ENCODE measurements at places on chromosomes 7 and 10.

DNA sequence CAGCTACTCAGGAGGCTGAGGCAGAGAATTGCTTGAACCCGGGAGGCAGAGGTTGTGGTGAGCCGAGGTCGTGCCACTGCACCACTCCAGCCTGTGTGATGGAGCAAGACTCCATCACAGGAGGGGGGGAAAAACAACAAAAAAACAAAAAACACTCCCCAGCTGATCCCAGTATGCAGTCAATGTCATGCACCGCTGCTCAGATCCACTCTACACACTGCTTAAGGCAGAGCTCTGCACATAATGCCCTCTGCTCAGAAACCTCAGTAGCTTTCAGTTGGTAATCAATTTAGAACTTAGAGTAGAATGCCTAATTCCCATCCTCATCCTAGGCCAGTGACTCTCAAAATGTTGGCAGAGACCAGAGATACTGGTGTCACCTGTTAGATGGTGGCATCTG, 43.9 kb downstream of the PDSS1 start:
- H3K36me3 ChIP-seq = peaks cover 82% of the 10 kb centered on the region
- H3K27me3 ChIP-seq = no peaks in the 10 kb centered on the region
- no peak overlapping the region for H3K4me3 ChIP-seq
- peak overlapping the region; percentile 98 for H3K27ac ChIP-seq
- peaks cover 57% of the 10 kb centered on the region for H3K4me1 ChIP-seq

DNA sequence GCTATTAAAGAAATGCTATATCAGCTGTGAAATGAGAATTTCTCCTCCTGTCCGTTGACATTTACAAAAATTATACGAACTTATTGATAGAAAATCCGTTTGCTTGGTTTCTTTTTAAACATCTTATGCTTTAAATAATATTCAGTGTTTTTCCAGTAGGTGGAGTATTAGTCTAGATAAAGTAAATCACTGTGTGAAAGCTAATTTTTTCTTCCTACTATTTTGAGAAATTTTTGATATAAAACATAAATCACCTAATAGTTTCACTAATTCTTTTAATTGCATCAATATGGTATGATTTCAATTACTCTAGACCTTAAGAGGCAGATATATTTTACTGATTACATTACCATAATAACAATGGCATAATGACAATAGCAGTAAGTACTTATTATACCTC, 335.2 kb upstream of the C7orf33 start:
- H3K27ac ChIP-seq = no peak overlapping the region
- H3K27me3 ChIP-seq = no peaks in the 10 kb centered on the region
- no peaks in the 10 kb centered on the region for H3K4me1 ChIP-seq
- no peaks in the 10 kb centered on the region for H3K36me3 ChIP-seq

- H3K27ac ChIP-seq = no peak overlapping the region
- no peak overlapping the region for H3K4me3 ChIP-seq
- H3K27me3 ChIP-seq = peaks cover under 1% of the 10 kb centered on the region
- no peak for DNase-seq
- peaks cover 3% of the 10 kb centered on the region for H3K36me3 ChIP-seq
- peaks cover 3% of the 10 kb centered on the region for H3K4me1 ChIP-seq
Observed at GRCh38 chr10:93125966-93126365, 52.3 kb downstream of the CYP26A1 start.

DNA sequence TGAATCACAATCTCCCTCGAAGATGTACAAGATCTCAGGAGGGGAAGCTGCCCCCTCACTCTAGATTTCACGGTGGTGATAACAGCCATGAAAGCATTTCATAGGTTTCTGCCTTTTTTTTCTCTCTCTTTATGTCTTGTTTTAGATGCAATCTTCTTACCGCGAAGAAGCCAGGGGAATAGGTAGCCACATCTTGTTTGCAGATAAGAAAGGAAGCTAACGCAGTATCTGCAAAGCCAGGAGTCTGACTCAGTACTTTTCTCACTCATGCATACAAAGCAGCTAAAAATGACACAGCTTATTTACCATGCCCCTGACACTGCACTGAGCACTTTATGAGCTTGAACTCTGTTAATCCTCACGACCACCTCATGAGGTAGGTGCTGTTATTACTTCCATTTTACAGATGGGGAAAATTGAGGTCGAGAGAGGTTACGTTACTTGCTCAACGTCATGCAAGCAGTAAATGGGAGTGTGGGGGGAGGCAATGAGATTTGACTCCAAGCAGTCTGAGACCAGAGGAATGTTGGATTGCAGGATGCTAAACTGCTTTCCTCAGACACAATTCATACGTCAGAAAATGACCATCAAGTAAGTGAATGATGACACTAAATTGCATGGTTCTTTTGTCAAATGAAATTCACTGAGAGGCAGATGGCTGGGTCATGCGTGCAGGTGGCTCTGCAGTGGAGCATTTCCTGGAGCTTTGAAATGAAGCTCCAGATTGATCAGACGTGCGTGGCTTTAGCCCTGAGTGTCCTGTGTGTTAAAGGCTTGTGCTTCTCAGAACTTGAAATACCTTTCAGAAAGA, 3.3 kb downstream of the MAP3K8 start:
- H3K27me3 ChIP-seq = no peaks in the 10 kb centered on the region
- peak overlapping the region; percentile 94 for H3K4me3 ChIP-seq
- H3K36me3 ChIP-seq = peaks cover 46% of the 10 kb centered on the region
- H3K4me1 ChIP-seq = peaks cover 59% of the 10 kb centered on the region
- peak; percentile 84 for DNase-seq
- peak overlapping the region; percentile 82 for H3K27ac ChIP-seq

GRCh38 chr10:5814110-5815107, 1.2 kb upstream of the GDI2 start:
- no peak for DNase-seq
- H3K4me3 ChIP-seq = peak overlapping the region; percentile 93
- peaks cover 53% of the 10 kb centered on the region for H3K4me1 ChIP-seq
- H3K36me3 ChIP-seq = peaks cover 27% of the 10 kb centered on the region
- peak overlapping the region; percentile 95 for H3K27ac ChIP-seq
- H3K27me3 ChIP-seq = no peaks in the 10 kb centered on the region

- H3K27me3 ChIP-seq = peaks cover 4% of the 10 kb centered on the region
- H3K27ac ChIP-seq = no peak overlapping the region
- H3K36me3 ChIP-seq = peaks cover 20% of the 10 kb centered on the region
- no peaks in the 10 kb centered on the region for H3K4me1 ChIP-seq
Observed at GRCh38 chr10:133420028-133420427, 4.4 kb downstream of the SPRN start.

GRCh38 chr10:47276071-47276470, 23.9 kb upstream of the GDF10 start:
- peaks cover 4% of the 10 kb centered on the region for H3K27me3 ChIP-seq
- no peaks in the 10 kb centered on the region for H3K36me3 ChIP-seq
- H3K4me1 ChIP-seq = peaks cover 26% of the 10 kb centered on the region
- H3K27ac ChIP-seq = no peak overlapping the region

DNA sequence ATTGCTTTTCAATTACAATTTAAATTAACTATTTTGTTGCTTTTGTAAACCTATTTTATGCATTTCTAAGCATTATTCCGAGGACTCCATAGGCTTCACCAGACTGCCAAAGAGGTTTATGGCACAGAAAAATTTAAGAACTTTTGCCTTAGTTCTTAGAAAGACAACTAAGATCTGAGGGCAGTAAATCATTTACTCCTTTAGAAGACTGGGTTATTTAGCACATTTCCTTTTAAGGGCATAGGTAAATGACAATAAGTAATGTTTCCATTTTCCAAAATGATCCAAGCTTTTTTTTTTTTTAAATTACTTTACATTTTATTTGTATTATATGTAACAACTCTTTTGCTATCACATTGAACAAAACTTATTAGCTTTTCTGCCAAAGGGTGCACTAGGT, 15.0 kb upstream of the STEAP4 start:
- DNase-seq = no peak
- H3K36me3 ChIP-seq = no peaks in the 10 kb centered on the region

GRCh38 chr7:22189230-22189629, 167.7 kb downstream of the RAPGEF5 start:
- H3K4me1 ChIP-seq = no peaks in the 10 kb centered on the region
- H3K27ac ChIP-seq = no peak overlapping the region
- no peak overlapping the region for H3K4me3 ChIP-seq
- DNase-seq = no peak
- no peaks in the 10 kb centered on the region for H3K36me3 ChIP-seq
- peaks cover 16% of the 10 kb centered on the region for H3K27me3 ChIP-seq

DNA sequence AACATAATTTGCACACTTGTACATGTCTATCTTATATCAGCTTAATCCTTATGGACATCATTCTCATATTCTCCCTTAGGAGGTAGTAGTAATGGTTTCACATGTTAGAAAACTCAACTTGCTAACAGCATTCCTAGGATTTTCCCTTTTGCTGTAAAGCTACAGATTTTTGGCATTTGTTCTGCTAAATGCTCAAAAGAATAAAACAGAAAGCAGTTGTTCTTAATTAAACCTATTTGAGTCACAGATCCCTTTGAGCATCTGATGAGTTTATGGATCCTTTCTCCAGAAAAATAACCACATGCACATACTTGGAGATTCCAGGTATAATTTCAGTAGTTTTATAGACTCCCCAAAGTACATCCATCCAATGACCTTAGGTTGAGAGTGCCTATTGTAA, 122.9 kb upstream of the BET1 start:
- no peak overlapping the region for H3K4me3 ChIP-seq
- H3K27ac ChIP-seq = no peak overlapping the region
- DNase-seq = no peak
- H3K36me3 ChIP-seq = no peaks in the 10 kb centered on the region
- peaks cover 7% of the 10 kb centered on the region for H3K27me3 ChIP-seq

DNA sequence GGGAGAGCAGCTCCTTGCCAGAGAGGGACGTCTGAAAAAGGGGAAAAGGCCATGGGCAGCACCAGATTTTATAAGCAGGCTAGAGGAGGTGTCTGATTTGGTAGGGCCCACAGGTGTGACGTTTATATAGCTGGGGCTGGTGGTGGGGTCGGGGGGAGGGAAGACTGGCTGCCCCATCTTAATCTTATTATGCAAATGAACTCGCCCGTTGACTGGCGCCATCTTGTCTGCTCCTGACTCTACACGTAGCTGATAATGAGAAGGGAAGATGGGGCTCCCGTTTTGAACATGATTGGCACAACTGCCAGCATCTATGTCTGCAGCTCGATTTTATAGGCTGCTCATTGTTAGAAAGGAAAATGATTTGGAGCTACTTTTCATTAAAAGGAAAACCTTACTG, 28.6 kb upstream of the CADPS2 start:
- no peak for DNase-seq
- H3K4me3 ChIP-seq = no peak overlapping the region
- H3K27me3 ChIP-seq = no peaks in the 10 kb centered on the region
- H3K4me1 ChIP-seq = no peaks in the 10 kb centered on the region

- H3K4me1 ChIP-seq = no peaks in the 10 kb centered on the region
- no peak overlapping the region for H3K27ac ChIP-seq
Observed at GRCh38 chr7:46745707-46746090, 824.6 kb upstream of the IGFBP3 start.

DNA sequence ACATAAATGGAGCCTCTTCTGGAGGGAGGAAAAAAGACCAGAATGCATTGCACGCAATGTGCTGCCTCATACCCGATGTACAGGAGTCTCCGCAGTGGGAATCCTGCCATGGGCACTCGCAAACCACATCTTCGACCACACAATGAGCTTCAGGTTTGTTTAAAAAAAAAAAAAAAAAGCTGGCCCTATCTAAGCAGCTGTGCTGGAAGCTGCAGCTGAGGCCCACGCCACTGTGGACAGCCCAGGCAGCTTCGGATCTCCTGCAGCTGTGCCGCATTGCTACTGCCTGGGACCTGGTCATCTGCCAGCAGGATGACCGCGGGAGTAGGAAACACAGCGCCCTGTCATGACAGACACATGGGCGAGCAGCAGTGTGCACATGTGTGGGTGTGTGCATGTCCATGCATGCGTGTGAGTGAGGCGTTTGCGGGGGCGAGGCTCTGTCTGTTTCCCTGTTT, 26.0 kb downstream of the EN2 start:
- peaks cover 2% of the 10 kb centered on the region for H3K4me1 ChIP-seq
- no peak overlapping the region for H3K4me3 ChIP-seq
- no peaks in the 10 kb centered on the region for H3K36me3 ChIP-seq
- peaks cover 24% of the 10 kb centered on the region for H3K27me3 ChIP-seq
- H3K27ac ChIP-seq = no peak overlapping the region

- no peak overlapping the region for H3K27ac ChIP-seq
- H3K4me1 ChIP-seq = peaks cover 4% of the 10 kb centered on the region
- no peaks in the 10 kb centered on the region for H3K27me3 ChIP-seq
- peaks cover 37% of the 10 kb centered on the region for H3K36me3 ChIP-seq
- H3K4me3 ChIP-seq = no peak overlapping the region
Observed at GRCh38 chr7:6160191-6160623, 112.2 kb downstream of the CYTH3 start.

- DNase-seq = no peak
- no peak overlapping the region for H3K27ac ChIP-seq
- H3K4me3 ChIP-seq = no peak overlapping the region
- no peaks in the 10 kb centered on the region for H3K36me3 ChIP-seq
Observed at GRCh38 chr10:89692416-89692815, 9.0 kb upstream of the KIF20B start.

DNA sequence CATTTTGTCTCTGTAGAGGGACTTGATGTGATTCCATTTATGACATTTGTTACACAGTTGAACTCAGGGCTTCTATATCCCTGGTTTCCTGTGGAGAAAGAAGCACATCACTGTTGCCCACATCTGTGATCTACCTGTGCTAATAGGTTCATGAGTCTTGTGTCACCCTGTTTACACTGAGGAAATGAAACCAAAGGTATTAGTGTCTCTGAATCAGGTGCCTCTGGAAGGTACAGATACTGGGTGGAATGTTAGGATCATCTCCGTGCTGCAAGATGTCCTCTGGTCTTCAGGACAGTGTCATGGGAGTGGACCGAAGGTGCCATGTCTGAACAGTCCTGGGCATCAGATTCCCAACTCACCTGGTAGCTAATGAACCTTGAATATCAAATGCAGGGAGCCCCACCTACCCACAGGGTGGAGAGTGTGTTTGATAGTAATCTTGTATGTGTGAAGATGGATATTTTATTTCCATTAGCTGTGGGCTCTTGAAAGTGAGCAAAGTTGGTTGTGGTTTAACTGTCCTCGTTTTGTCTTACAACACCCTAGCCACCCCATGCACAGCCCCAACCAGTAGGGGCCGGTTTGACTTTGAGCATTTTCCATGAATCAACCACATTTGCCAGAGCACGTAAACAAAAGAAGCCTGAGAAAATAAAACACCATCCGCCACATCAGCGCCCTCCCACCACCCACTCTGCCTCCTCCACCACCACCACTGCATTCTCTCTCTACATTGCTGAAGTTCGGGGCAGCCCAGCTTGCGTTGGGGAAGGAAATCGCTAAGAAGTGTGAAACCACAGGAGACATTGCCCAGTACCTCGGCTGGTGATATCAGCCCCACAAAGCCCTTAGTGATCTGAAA, 40.7 kb downstream of the TARP start:
- peak overlapping the region; percentile 88 for H3K27ac ChIP-seq
- peak overlapping the region; percentile 52 for H3K4me3 ChIP-seq
- H3K27me3 ChIP-seq = no peaks in the 10 kb centered on the region
- peak; percentile 93 for DNase-seq
- peaks cover 52% of the 10 kb centered on the region for H3K4me1 ChIP-seq

DNA sequence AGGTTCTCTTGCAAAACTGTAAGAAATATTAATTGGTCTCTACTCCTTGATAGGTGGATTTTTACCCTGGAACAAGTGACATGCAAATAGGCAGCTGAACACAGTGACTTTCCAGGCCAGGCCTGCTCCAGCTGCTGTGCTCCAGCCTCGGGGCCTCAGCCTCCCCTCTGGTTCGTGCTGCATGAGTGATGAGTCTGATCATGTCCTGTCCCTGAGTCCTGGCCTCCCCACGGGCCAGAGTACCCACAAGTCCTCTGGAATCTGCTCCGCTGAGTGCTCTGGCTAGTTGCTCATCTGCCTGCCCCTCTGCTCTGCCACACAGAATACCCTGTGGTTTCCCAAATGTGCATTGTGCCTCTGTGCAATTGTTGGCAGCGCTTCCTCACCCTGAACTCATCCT, 80.1 kb upstream of the PDZD8 start:
- no peak overlapping the region for H3K27ac ChIP-seq
- no peak for DNase-seq
- no peaks in the 10 kb centered on the region for H3K36me3 ChIP-seq
- H3K27me3 ChIP-seq = peaks cover 1% of the 10 kb centered on the region
- H3K4me3 ChIP-seq = no peak overlapping the region
